ENCODE measurements at places on chromosomes 5 and 9.

- no peak for DNase-seq
These were observed 5.7 kb downstream of the CMBL start for GRCh38 chr5:10301842-10302610.

GRCh38 chr9:97934321-97935115 is 3.5 kb downstream of the HEMGN start:
- no peak for DNase-seq

- DNase-seq, result peak; percentile 23
These were observed 144.6 kb upstream of the MRPS30 start for GRCh38 chr5:44663991-44664710.

DNA sequence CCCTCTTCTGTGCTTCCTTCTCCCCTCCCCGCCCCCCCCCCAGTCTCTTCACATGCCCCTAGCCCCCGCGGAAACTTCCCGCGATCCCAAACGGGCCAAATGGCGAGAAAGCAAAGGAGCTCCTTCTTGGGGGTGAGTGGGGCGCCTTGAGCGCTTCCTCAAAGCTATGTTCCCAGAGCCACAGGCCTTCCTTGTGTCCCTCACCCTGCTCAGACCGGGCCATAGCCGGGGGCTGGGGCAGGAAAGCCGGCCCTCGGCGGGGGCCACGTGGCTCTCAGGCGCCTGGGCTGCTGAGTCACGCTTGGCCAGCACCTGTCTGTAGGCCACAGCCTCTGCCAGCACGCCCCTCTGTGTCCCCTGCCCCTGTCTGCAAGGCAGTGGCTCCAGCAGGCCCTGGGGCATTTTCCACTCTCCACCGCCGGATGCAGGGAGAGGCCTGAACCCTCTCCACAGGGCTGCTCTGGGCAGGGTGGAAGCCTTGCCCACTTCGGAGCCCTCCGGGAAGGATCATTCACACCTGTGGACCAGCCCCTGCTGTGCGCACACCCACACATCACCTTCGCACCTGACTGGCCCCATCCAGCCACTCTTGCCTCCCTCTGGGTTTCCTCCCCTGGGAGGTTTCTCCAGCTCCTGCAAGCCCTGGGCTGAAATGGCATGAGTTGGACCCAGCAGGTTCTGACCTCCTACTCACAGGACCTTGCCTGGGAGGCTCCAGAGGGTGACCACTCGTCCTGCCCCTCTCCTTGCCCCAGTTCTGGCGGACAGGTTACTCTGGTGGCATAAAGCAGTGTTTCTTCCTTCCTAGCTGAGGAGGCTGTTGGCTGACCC is 1.2 kb upstream of the SQSTM1 start:
- peak; percentile 33 for DNase-seq

DNA sequence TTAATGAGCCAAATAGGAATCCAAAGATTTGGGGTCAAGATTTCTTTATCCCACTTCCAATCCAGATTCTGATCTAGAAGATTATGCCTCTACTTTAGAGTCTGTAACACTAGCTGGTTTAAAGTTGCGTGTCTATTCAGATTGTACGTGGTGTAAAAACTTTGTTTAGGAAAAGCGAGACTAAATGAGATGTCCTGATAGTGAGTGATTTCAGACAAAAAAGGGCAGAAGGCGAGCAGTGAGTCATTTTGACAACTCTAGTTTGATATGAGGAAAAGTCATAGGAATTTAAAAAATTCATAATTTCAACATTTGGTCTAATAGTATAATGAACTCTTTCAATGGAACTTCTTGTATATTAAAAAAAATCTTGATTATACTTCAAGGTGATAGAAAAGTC is 119.6 kb upstream of the KLF9 start:
- DNase-seq, result no peak

DNA sequence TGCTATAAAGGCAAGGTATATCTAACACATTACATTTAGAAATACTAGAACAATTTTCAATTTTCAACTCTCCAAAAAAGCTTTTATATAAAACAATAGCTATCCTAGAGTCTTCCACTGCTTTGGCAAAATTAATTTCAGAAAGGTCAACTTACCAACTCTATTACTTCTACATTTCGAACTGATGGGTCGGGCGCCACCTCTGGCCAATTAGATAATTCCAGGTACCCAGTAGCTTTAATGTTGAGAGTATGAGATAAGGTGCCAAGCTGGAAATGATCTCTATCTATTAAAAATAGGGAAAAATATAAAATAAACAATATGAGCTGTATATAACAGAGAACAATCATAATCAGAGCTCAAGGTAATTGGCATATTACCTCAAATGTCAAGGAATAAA is 166.6 kb downstream of the AP3B1 start:
- peak; percentile 5 for DNase-seq

DNA sequence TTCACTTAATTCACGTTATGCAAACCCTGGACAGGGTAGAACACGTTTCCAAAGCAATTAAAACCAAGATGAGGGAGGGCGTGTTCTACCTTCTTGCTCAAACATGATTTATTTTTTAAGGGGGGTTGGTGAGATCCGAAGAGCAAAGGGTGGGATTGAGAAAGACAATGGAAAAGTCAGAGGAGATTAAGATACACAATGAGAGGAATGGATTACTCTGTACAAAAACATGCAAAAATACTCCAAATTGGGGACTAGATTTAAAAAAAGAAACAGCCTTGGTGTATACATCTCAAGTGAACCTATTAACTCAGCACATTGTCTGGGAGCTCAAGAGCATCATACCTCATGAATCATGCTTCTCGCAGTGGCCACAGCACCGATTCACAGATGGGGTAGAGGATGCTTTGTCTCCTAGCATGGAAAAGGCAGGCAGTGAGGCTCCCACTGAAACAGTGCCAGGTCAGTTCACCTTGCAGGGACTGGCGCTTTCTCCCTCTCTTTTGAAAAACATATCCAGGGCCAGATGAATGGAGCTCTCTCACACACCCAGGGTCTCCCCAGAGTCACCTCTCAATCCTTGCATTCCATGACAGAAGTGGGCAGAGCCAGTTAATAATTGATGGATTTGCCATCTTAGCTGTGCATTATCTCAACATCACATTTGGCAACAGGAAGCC is 459.7 kb downstream of the BNC2 start:
- DNase-seq, result no peak

DNA sequence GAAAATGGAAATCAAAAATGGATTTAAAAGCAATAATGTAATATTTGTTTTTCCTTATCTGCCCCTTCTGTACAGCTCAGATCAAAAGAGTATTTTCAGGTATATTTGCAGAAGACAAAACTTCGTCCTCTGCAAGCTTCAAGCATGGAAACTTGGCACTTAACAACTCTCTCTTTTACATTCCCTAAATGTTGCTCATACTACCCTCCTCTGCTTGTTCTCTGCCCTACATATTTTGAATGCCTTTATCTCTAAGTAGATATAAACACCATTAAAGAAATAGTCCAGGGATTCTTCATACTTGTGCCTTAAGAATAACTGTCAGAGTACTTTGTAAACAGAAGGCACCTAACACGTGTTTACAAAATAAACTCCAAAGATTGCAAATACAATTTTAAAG is 19.2 kb upstream of the SMC2 start:
- DNase-seq, result no peak
